ENCODE measurements at places on chromosomes 5 and 9. TPM values are rescaled to one million over a fixed set of nuclear protein-coding genes. Genes with fewer than 3 reads are reported as not detected.

DNA sequence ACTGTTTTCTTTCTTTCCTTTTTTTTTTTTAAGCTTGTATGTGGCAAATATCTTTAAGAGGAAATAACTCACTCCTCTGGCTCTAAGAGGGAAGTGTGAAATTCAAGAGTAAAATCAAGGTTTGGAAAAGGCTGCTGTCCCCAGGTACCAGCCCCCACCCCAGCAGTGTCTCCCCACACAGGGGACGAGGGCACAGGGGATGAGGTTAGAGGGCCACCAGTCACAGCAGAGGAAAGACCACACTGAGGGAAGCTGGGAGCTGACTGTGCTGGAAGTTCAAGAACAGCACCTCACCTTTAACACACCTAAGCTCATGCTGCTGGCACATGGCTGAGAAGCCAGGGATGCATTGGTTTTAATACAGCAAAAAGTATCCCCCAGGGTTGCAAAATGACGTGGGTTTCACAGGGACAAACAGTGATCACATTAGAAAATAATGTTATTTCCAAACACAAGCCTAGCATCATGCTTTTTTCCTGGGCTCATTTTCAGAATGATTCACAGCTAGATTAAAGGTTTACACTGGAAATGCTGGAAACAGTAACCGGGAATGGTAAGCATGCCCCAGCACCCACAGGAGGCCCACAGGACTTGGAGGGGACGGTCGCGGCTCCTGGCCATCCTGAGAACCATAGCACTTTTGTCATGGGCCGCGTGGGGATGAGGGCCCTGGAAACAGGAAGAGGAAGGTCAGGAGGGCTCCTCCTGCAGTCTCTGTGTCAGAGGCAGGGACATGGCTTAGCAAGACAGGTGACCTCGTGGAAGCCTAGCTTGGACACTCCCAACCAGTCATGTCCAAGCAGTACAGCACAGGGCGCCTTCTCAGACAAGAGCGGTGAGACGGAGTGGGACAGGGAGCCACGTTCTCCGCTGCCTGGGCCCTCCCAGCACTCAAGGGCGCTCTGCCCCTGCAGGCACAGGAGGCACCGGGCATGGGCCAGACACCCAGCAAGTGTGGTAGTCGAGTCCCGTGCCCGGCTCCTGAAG is 6.9 kb downstream of the LPCAT1 start:
- DNase-seq, result no peak

GRCh38 chr5:58457050-58457449 is 2.8 kb downstream of the PLK2 start:
- no peak for DNase-seq

The FCN1 gene
- total RNA-seq, result not detected

The ADCY2 gene
- not detected for total RNA-seq

DNA sequence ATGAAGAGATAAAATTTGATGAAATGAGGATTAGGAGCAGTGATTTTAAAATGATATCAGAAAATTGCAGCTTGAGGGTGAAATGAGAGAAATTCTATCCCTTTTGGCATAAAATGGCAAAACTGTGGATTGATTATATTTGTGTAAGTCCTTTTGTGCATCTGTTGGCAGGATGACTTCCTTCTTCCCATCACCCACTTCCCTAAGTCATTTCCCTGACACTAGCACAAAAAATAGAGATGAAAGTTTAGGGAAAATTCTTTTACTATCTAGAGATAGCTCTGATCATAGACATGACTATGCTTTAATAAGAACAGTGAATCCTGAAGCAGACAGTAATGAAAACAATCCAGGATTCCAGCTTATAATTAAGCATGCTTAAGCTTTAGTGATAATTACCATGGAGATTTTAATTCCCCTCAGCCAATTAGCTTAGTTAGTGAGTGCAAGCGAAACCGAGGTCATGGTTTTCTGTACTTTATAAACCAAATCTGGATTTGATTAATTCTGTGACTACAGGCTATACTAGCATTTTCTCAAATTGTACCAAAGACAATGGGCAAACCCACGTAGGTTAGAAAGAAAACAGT is 163.6 kb upstream of the TARS1 start:
- DNase-seq, result no peak
